Fibroblast of villous mesenchyme (primary cell): ENCODE measurements at places on chromosomes 2 and 18.

DNA sequence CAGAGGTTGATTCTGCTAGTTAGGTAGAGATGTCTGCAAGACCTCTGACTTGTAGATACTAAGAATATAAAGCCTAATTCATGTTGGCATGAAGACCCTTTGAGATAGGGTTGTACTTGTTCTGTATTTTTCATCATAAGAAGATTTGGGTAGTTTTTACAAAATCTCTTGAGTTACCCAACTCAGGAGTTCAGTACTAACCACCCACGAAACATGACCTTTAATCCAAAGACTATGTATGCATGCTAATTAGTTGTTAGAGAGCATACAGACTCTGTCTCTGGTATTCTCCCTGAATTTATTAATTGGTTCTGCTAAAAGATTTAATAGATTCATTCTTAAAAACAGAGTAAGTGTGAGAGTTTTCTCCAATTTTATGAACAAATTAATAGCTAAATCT lies 16.9 kb downstream of the PECR start:
- no peak for DNase-seq

GRCh38 chr2:159897081-159897480 lies 99.1 kb upstream of the CD302 start:
- DNase-seq = no peak

DNA sequence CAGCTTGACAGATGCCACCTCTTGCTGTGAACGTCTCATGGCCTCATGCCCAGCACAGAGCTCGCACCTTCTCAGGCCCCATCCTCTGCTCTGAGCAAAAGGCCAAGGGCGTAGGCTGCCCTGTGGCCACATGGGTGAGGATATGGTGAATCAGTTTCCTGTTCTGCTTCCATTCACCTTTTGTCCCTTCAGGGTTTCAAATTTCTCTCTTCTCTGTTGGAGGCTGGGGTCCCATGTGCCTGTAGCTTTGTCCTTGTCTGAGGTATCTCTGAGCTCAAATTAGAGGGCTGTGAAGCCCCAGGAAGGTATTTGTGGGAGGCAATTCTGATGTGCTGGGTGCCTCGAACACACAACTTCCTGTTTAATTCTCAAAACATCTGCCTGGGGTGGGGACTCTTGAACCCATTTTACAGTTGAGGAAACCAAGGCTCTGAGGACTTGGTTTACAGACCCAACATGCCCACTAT lies 29.0 kb downstream of the ZAP70 start:
- no peak for DNase-seq

DNA sequence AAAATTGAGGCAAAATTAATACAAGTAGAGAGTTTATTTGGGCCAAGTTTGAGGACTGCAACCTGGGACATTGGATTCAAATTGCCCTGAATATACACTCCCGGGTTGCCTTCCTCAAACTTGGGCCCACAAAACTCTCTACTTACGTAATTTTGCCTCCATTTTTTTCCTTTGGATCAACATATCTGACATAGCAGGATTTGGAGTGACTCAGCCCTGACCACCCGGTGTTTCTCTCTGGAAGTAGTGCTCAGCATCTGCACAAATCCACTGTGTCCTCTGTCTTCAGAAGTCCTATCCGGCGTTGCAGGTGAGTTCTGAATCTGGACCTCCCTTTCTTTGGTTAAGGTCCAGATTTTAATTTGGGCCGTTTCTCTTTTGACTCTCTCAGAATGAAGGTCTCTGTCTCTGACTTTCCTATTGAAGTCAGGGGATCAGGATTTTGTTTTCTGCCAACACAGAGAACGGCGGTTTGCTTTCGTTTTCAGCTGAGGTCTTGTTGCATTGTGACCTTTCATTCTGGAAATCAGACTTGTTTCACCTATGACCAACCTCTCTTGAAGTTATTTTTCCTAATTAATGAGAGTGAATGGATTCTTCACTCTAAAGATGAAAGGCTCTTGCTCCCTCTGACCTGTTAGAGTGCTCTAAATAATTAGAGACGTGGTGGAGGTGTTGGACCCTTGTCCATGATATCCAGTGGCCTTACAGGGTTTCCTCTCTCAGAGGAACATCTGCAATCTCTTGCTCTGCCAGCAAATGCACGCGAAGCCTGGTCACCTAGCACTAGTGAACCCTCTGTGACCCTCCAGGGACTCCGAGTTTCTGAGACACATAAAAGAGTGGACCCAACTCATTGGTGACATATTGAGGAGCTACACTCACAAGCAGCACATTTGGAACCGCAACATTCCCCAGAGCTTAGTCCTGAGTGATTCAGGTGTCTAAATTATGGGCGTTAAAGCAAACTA lies 13.6 kb downstream of the TCF23 start:
- DNase-seq = peak; percentile 56

- no peak for DNase-seq
Observed at GRCh38 chr2:85813211-85813981, 59.6 kb downstream of the ATOH8 start.

DNA sequence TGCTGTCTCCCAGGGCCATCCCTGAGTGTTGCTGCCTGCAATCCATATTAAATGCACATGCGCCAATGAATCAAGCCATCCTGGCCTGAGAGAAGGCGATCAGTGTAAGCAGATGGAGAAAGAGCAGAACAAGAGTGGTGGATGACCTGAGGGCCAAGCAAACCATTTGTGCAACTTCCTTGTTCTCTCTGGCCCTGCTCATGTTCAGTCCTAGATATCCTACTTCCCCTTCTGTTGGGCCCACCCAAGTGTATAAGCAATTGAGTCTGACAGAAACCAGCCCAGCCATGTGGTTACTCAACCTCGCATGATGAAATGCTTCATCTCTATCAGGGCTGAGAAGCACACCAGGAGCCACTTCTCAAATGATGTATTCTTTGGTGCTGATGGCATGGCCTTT lies 383.1 kb upstream of the ID2 start:
- peak; percentile 72 for DNase-seq

GRCh38 chr2:127218812-127219170 lies 1.3 kb downstream of the CYP27C1 start:
- DNase-seq = no peak

DNA sequence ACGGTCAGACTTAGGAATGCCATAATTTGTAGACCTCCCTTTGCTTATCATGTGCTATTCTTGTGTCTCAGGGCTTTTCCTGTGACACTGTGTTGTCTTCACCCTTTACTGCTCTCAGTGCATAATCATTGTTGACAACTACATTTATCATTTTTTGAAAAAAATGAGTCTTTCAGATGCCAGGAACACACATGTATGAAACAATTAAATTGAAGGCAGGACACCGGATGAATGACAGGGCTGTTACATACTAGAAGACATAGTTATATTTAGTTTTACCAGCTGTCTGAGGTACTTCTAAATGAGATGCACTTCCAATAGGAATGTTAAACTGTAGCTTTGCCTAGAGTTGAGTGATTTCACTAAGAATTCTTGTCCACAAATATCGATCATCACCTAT lies 243.5 kb downstream of the LRP1B start:
- no peak for DNase-seq

GRCh38 chr18:24170360-24170759 lies 31.5 kb downstream of the CABYR start:
- DNase-seq = no peak

- DNase-seq = no peak
Observed at GRCh38 chr2:172089005-172089504, 3.7 kb downstream of the DLX1 start.

GRCh38 chr2:143513081-143513480 lies 383.9 kb downstream of the ARHGAP15 start:
- peak; percentile 82 for DNase-seq

DNA sequence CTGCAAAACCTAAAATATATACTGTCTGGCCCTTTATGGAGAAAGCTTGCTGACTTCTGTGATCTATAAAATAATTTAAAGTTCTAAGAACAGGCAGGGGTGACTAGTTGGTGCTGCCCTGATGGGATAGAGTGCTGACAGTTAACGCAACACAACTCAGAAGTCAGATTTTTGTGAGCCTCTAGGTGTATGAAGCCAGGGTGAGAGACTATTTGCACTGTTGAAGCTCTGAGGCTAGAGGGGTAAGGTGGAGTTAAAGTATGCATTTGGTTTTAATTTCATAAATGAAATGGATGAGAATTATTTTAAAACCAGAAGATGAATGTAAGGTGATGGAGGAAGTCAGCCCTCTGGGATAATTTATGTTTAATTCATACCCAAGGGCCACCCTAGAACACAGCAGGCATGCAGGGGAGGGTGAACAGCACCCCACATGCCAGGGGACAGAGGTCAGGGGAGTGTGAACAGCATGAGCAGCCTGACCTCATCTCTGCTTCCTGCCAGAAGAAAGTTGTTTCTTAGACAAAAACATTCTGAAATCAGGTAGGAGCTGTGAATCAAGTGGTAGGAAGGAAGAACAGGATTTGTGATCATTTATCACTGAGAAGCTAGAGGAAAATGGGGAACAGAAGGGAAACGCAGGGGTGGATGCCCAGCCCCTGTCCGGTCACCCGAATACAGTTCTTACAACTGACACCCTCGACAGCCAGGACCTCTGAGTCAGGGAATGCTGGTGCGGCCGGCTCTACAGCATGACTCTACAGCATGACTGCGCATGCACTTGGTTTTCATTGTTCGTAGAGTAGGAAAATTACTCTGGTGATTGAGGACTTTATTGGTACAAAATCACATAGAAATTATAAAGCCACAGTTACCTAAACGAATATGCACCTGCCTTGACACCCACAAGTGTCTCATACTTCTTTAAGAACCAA lies 93.1 kb downstream of the MBP start:
- no peak for DNase-seq
